ENCODE measurements at places on chromosomes 6 and 20. TPM values are rescaled to one million over a fixed set of nuclear protein-coding genes. Genes with fewer than 3 reads are reported as not detected.

Gene TRAPPC3L
- total RNA-seq: not detected

DNA sequence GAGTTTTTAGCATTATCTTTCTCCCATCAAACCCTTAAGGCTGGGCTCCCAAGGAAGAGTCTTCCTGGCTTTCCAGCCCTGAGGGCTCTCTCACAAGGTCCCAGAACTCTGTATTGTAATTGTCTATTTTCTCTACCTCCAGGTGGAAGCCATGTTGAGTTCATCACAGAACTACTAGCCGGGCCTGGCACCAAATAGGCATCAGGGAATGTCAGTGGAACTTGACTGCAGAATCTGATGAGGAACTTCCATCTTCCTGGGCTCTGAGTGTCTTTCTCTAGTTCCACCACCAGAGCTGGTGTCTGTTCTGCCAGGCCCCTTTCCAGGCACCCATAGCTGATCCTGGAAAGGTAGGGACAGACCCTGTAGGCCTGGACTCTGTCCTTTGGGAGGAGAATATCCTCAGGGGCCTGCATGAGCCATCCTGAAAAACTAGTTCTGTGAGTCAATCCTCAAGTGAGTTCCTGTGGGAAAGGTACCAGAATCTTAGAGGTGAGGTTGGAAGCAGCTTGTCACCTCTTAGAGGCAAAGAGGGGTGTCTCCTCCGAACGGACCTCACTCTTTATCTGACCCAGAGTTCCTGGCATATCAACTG is 11.1 kb upstream of the TOP1 start:
- DNase-seq: no peak

DNA sequence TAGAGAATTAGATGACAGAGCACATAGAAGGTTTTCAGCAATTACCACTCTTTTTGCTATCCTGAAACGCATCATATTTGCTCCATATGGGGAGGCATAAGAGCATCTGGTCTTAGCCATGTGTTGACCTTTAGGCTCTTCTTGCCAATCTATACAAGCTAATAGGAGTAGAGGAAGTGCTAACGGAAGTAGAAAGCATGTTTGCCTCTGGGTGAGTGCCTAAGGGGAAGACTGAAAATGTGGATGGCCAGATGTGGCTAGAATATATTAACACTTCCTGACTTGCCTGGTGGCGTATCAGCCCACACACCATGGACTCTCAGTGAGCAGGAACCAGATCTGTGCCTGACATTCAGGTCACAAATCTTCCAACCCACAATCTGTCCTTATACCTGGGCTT is 136.3 kb downstream of the LRRC1 start:
- DNase-seq: no peak

- peak; percentile 75 for DNase-seq
Observed at GRCh38 chr6:127938701-127939100, 37.8 kb upstream of the THEMIS start.

- peak; percentile 85 for DNase-seq
Observed at GRCh38 chr6:106087548-106088325, 1.6 kb downstream of the PRDM1 start.

- no peak for DNase-seq
Observed at GRCh38 chr6:33912195-33912594, 108.4 kb upstream of the MLN start.

Gene PRDM13
- total RNA-seq: not detected

Gene SOX18
- 0.05 TPM for total RNA-seq

GRCh38 chr20:44247586-44248409 is 690 bp downstream of the GDAP1L1 start:
- peak; percentile 7 for DNase-seq

- no peak for DNase-seq
Observed at GRCh38 chr6:152379423-152379822, 257.7 kb downstream of the SYNE1 start.

DNA sequence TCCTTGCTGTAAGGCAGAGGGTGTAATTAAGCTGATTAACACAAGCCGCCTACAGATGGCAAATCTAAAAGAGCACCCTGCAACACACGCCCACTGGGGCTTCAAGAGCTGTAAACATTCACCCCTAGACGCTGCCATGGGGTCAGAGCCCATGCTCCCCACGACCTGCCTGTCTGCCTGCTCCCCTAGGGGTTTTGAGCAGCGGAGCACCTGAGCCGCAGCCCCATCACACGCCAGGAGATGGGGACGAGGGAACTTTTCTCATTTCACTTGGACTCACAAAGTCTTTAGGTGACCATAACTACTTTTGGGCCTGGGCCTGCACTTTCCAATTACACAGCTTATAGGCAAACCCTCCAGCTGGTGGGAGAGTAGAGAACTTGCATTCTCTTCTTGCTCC is 99.0 kb upstream of the SOX4 start:
- DNase-seq: no peak

DNA sequence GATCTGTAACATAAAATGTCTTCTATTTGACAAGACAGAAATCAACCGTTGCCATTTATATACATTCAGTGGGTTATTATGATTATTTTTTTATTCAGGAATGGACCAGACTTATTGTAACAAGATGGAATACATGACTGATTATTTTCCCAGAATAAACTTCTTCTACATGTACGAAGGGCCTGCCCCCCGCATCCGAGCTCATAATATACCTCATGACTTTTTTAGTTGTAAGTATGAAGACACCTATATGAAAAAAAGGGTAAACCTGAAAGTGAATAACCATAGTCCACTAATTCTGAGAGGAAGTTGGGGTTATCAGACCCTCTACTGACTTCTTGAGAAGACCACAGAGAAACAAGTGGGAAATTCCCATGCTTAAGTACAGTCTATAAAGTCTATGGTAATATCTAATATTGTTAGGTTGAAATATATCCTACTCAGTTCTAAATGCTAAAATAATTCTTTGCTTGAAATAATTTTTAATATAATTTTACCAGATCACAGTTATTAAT is 15.9 kb downstream of the OR2A4 start:
- DNase-seq: no peak

GRCh38 chr6:149903938-149904611 is 6.2 kb upstream of the RAET1E start:
- no peak for DNase-seq

Gene FNDC11
- total RNA-seq: 0.85 TPM

DNA sequence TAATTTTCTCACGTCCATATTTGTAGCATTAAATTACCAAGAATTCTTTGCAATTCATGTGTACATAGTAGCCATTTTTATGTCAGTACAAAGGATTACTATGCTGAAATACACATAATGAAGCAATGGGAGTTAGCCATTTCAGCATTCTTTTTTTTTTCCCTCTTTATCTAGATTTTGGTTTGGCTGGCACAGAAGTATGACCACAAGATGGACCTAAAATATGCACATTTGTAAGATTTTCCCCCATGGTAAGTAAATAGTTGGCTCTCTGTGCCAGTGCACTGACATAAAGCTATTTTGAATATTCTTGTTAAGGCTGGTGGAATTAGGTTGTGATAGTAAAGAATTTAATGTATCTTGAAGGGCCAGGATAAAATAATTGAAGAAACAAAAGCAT is 486.1 kb upstream of the BTBD3 start:
- DNase-seq: no peak

- no peak for DNase-seq
Observed at GRCh38 chr6:69581581-69581980, 215.2 kb downstream of the LMBRD1 start.

GRCh38 chr6:156344491-156344890 is 432.7 kb upstream of the ARID1B start:
- DNase-seq: no peak

DNA sequence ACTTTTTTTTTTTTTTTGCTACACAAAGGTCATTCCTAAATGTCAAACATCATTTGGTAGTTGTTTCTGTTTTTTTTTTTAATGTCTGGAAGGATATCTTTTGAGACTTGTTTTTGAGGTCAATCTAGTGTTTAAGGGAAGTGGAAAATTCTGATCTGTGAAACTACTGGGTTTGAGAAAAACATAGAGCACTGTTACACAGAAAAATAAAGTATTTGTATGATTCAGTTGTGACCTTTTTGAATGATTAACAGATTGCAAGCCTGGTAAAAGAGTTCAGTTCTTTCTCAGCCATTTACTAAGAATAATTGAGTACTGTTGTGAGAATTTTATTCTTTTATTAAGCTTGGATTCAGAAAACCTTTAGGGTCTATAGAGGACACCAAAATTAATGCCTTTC is 276.7 kb downstream of the ADGRB3 start:
- peak; percentile 56 for DNase-seq

Gene PAK5
- not detected for total RNA-seq

- no peak for DNase-seq
Observed at GRCh38 chr6:63553208-63553607, 19.1 kb upstream of the LOC128125822 start.

Gene FKBP1C
- 0.10 TPM for total RNA-seq

DNA sequence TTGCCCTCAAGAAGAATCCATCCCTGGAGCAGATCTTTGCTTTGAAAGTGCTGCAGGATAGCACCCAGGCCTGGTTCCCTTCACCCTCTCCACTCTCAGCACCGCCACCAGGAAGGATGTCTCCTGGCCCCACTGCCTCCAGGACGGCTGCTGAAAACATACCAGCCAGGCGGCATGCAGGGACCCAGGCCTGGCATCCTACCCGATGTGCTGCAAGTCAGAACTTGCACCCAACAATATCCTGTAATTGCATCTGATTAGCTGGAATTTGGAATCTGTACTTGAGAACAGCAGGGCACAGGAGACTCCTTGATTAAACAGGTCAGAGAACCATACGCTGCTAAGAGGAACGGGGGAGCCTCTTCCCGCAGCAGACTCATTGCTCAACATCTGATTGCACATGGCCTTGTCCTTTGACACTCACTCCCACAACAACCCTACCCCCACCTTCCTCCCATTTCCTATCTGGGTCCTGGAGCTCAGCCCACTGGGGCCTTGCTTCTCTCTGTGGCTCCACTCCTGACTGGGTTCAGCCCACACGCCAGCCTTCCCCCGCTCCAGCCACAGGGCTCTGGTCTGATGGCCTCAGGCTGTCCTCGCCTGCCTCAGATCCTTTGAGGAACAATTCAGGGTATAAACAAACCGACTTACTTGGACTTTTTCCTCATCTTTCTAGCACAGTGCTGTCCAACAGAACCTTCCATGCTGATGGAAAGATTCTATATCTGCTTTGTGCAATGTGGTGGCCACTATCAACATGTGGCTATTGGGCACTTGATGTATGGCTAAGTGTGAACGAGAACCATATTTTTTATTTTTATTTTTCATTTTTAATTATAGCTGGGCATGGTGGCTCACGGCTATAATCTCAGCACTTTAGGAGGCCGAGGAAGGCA is 78.0 kb downstream of the FGD2 start:
- DNase-seq: peak; percentile 87

DNA sequence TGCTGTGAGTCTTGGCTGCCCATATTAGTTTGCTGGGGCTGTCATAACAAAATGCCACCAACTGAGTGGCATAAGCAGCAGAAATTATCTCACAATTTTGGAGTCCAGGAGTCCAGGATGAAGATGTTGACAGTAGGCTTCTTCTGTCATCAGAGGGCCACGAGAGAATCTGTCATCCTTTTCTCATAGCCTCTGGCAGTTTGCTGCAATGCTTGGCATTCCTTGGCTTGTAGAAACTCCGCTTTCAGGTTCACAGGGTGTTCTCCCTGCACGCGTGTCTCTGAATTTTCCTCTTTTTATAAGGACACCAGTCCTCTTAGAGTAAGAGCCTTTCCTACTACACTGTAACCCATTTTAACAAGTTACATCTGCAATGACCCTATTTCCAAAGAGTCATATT is 838.4 kb downstream of the TFAP2A start:
- DNase-seq: no peak

Gene FRMD1
- total RNA-seq: not detected

Gene RBM24
- total RNA-seq: 3.1 TPM

GRCh38 chr20:41175727-41176330 is 38.5 kb downstream of the PLCG1 start:
- no peak for DNase-seq

- no peak for DNase-seq
Observed at GRCh38 chr20:19644085-19644484, 114.0 kb upstream of the RIN2 start.

DNA sequence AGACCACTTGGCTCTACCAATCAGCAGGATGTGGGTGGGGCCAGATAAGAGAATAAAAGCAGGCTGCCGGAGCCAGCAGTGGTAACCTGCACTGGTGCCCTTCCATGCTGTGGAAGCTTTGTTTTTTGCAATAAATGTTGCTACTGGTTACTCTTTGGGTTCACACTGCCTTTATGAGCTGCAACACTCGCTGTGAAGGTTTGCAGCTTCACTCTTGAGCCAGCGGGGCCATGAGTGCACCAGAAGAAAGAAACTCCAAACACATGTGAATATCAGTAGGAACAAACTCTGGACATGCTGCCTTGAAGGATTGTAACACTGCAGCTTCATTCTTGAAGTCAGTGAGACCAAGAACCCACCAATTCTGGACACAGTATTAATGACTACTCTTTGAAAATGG is 89.9 kb upstream of the MBOAT1 start:
- DNase-seq: no peak

Gene DACT2
- 0.89 TPM for total RNA-seq

- DNase-seq: peak; percentile 50
Observed at GRCh38 chr20:19995220-19995863, 21.8 kb upstream of the NAA20 start.

DNA sequence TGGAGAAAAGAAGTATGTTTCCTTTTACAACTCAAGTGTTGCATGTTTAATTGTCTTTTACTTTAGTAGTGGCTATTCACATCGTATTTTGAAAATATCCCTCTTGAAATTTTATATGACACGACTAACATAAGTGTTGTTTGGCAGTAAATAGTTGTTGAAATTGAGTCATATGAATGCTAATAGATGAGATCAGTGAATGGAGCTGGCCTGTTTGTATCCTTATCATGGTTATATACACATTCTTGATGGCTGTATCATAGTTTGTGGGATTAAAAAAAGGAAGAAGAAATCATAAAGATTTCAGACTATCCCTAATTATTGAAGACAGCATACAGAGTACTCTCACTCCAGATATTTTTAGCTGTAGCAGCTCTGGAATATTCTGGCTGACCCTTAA is 8.2 kb upstream of the RAE1 start:
- no peak for DNase-seq

GRCh38 chr20:58407966-58408557 is 19.0 kb downstream of the VAPB start:
- peak; percentile 33 for DNase-seq
